ENCODE measurements at places on chromosomes 1 and 21. TPM values are rescaled to one million over a fixed set of nuclear protein-coding genes. Genes with fewer than 3 reads are reported as not detected.

The CCDC27 gene
- not detected for total RNA-seq

The SLAMF1 gene
- total RNA-seq = 38.7 TPM

The MANEAL gene
- total RNA-seq = 1.0 TPM

The CHODL gene
- total RNA-seq = 0.47 TPM

The CHIA gene
- total RNA-seq = not detected

The TCHHL1 gene
- total RNA-seq = not detected

The CSMD2 gene
- total RNA-seq = not detected

The ACBD6 gene
- 50.5 TPM for total RNA-seq

The DCST2 gene
- 1.8 TPM for total RNA-seq

The SNX27 gene
- 33.0 TPM for total RNA-seq

The ZSCAN20 gene
- total RNA-seq = 2.4 TPM

The RGS8 gene
- not detected for total RNA-seq

The FCER1A gene
- 1.8 TPM for total RNA-seq

The NPHS2 gene
- not detected for total RNA-seq

The KCNJ9 gene
- not detected for total RNA-seq

The ARHGEF10L gene
- total RNA-seq = not detected

The TIE1 gene
- 0.30 TPM for total RNA-seq

The CCDC30 gene
- 3.7 TPM for total RNA-seq

The SMYD3 gene
- total RNA-seq = 21.9 TPM

The SPRR2F gene
- not detected for total RNA-seq

Data from T-cell (primary cell).